ENCODE measurements at places on chromosomes 4 and X.

- no peak for DNase-seq
Measured at GRCh38 chr4:118360106-118360505, 7.3 kb upstream of the PRSS12 start.

DNA sequence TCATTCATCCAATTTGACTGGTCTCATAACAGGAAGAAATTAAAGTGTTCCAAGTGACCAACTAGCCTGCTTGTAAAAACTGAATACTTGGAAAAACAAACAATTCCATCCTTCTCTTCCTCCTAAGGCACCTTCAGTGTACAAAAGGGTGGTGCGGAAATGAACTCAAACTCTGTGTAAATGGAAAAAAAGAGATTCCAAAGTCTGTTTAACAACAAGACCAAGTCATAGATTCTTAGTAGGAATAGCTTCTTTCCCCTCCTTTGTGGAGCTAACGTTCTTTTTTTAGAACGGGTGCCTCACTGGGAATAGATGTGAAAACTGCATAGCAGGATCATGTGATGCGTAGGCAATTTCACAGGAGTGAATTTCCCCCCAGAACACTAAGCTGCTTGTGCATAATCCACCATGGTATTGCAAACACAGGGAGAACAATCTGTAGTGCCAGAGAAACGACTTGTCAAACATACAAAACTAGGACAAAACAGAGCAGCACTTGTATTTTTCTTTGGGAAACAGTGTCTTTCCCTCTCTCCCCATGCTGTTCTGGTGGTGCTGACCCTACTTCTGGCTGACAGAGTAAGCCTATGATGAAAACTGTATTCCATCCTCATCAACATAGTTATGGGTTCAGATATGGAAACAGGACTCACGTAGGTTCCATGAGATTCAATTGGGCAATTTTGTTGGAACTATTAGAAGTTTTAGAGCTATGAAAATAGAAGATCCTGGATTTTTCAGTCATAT is 13.2 kb upstream of the SOD3 start:
- no peak for DNase-seq

GRCh38 chr4:146340798-146341197 is 126.5 kb downstream of the REELD1 start:
- DNase-seq, result no peak

- DNase-seq, result no peak
Measured at GRCh38 chr4:95283320-95283719, 265.5 kb downstream of the UNC5C start.

DNA sequence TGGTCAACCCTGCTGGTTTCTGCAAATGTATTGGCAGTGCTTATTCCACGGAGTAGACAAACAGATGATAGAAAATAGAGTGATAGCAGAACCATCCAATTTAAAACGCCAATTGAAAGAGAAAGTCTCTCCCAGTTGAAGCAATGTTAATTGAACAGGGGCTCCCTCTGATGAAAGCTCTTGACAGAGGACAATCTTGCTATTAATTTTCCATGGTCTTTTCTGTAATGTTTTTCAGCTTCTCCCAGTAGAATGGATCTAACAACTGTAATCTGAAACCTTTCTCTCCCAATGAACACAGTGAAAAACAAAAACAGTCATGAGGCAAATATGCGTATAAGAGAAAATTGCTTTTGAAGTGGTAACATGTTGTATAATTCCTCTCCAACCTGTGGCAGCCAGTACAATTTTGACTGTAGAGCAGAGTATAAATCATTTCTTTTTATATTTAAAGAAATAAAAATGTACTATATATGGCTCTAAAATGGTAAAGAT is 225.1 kb upstream of the GALNTL6 start:
- no peak for DNase-seq

Data from iPS DF 6.9 (cell line).